Activated CD4-positive, alpha-beta T cell treated with anti-CD3 and anti-CD28 coated beads for 24 hours (primary cell): ENCODE measurements at places on chromosomes 1 and 21.

GRCh38 chr1:55233145-55233777 lies 18.1 kb upstream of the USP24 start:
- no peak for DNase-seq

GRCh38 chr1:172833954-172834353 lies 175.1 kb downstream of the FASLG start:
- no peak for DNase-seq

DNA sequence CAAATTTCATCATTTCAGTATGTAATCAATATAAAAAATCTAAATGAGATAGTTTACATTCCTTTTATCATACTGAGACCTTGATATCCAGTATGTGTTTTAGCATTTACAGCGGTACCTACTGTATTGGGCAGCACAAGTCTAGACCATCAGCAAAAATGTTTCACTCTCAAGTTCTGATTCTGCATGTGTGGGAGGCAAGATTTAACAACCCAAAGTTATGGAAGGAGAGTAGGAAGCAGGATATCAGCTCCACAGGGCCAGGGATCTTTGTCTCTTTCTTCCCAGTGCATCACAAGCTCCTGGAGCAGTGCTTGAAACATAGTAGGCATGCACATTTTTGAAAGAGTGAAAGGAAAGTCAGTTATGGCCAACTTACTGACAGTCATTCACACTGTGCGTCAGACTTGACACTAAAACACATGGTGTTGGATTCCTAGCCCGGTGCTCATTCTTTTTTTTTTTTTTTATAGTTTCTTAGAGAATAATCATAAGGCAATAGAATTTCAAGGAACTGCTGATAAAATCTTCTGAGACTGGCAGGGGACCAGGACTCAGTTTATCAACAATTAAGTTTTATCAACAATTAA lies 6.1 kb downstream of the TENT5C start:
- DNase-seq, result no peak

GRCh38 chr1:24286246-24287010 lies 32.7 kb upstream of the GRHL3 start:
- no peak for DNase-seq

GRCh38 chr1:8137481-8138244 lies 111.6 kb upstream of the ERRFI1 start:
- DNase-seq, result no peak

GRCh38 chr1:162391790-162392563 lies 10.4 kb downstream of the C1orf226 start:
- peak; percentile 2 for DNase-seq

GRCh38 chr1:153357076-153357852 lies 390 bp upstream of the S100A9 start:
- DNase-seq, result no peak

- no peak for DNase-seq
Measured at GRCh38 chr1:186492531-186493291, 31.8 kb upstream of the PDC start.

GRCh38 chr1:65260851-65261473 lies 48.4 kb upstream of the DNAJC6 start:
- no peak for DNase-seq

DNA sequence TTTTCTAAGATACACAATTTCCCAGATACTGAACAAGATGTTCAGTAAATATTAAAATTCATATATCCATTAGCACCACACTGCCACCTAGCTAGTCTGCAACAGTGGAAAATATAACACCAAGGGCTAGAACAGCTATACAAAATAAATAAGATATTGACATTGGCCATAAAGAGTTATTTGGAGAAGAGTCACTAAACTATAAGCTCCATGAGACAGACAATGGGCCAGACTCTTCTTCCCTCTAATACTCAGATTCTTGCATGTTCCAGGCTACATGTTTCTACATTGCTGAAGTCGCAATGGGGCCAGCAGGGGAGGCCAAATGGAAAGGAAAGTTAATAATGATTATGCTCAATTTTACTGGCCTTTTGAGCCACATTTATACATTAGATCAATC lies 21.5 kb downstream of the SPATA6 start:
- no peak for DNase-seq

GRCh38 chr1:171507435-171507834 lies 22.1 kb downstream of the PRRC2C start:
- DNase-seq, result no peak

DNA sequence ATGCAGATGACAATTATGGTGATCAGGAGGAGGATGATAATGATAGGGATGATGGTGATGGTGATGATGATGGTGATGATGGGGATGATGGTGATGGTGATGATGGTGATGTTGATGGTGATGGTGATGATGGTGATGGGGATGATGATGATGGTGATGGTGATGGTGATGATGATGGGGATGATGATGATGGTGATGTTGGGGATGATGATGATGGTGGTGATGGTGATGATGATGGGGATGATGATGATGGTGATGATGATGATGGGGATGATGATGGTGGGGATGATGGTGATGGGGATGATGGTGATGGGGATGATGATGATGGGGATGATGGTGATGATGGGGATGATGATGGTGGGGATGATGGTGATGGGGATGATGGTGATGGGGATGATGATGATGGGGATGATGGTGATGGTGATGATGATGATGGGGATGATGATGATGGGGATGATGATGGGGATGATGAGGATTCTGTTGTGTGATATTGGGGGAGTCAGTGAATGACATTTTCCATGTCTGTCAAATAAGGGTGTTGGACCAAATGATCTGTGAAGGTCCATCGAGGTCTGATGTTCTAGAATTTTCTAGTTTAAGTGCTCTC lies 65.6 kb upstream of the RPL11 start:
- no peak for DNase-seq

GRCh38 chr21:21740207-21740606 lies 742.0 kb downstream of the NCAM2 start:
- no peak for DNase-seq

GRCh38 chr1:103365860-103366569 lies 159.5 kb upstream of the RNPC3 start:
- no peak for DNase-seq

- no peak for DNase-seq
Measured at GRCh38 chr1:44283524-44284173, 70.4 kb downstream of the DMAP1 start.

- no peak for DNase-seq
Measured at GRCh38 chr1:147738739-147739476, 21.5 kb downstream of the GJA5 start.

DNA sequence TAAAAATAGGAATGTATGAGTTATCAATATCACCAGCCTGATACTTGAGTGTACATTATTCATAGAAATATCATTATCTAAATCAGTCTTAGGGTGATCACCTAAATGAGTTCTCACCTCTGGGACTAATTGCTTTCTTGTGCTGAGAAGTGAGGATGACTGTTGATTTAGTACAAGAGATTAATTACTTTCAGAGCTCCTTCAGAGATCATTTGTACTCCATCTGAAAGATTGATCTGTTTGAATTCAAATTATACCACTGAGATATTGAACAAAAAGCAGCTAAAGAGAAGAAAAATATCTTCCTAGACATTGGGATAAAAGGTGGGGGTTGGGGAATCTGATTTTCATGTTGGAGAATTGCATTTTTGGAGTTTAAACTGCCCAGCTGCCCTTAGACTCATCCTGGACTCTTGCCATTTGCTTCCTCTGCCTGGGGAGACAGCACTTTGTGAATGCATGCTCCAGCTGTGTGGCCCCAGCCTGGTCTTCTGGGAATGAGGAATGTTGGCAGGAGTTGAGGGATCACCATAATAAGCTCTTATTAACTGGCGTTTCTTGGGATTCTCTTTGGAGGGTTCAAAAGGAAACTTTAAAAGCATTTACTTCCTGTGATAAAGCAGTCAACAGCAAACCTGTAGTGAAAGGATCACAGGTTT lies 19.7 kb upstream of the PGBD2 start:
- no peak for DNase-seq

GRCh38 chr1:115545791-115546733 lies 95.7 kb upstream of the VANGL1 start:
- no peak for DNase-seq

DNA sequence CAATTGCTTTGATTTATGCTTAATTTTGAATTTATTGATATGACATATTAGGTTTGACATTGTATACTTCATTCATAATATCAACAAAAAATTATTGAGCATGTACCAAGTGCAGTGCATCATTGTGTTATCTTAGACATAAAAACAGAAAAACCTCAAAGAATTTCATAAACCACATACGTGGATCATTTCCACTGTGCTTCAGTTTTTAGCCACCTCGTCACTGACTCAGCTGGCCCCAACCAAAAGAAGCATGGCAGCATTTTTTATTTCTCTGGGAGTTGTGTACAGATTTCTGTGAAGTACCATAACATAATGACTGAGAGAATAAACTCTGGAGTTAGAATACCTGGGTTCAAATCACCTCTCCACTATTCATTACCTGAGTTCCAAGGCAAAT lies 95.6 kb upstream of the C1orf87 start:
- no peak for DNase-seq

- no peak for DNase-seq
Measured at GRCh38 chr1:228376262-228376628, 30.4 kb downstream of the TRIM11 start.

GRCh38 chr21:42861848-42862400 lies 17.4 kb downstream of the WDR4 start:
- DNase-seq, result no peak

GRCh38 chr1:183073320-183073719 lies 50.1 kb downstream of the LAMC1 start:
- DNase-seq, result no peak

GRCh38 chr1:24946861-24947658 lies 17.0 kb upstream of the RUNX3 start:
- no peak for DNase-seq

- DNase-seq, result no peak
Measured at GRCh38 chr1:67159233-67159632, 7.0 kb upstream of the IL23R start.

GRCh38 chr1:22846458-22846857 lies 126.2 kb downstream of the LACTBL1 start:
- no peak for DNase-seq

DNA sequence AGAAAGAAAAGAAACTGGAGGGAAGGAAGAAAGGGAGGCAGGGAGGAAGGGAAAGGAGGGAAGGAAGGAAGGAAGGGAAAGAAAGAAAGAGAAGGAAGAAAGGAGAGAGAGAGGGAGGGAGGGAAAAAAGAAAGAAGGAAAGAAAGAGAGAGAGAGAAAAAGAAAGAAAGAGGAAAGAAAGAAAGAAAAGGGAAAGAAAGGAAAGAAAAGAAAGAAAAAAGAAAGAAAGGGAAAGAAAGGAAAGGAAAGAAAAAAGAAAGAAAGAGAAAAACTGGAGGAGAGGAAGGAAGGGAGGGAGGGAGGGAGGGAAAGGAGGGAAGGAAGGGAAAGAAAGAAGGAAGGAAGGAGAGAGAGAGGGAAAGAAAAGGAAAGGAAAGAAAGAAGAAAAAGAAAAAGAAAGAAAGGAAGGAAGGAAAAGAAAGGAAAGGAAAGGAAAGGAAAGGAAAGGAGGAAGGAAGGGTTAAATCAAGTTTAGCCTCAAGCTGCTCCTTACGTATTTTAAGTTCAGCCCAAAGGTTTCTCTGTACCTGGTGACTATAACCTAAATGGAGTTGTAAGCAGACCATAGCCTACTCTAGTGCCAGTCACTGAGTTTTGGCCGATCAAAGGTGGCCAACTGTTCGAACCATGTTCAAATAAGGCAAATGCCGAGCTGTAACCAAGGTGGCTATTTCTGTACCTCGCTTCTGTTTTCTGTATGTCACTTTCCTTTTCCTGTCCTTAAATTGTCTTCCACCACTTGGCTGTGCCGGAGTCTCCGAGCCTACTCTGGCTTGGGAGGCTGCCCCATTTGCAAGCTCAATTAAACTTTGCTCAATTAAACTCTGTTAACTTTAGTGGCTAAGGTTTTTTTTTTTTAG lies 37.8 kb upstream of the TMPRSS2 start:
- no peak for DNase-seq

DNA sequence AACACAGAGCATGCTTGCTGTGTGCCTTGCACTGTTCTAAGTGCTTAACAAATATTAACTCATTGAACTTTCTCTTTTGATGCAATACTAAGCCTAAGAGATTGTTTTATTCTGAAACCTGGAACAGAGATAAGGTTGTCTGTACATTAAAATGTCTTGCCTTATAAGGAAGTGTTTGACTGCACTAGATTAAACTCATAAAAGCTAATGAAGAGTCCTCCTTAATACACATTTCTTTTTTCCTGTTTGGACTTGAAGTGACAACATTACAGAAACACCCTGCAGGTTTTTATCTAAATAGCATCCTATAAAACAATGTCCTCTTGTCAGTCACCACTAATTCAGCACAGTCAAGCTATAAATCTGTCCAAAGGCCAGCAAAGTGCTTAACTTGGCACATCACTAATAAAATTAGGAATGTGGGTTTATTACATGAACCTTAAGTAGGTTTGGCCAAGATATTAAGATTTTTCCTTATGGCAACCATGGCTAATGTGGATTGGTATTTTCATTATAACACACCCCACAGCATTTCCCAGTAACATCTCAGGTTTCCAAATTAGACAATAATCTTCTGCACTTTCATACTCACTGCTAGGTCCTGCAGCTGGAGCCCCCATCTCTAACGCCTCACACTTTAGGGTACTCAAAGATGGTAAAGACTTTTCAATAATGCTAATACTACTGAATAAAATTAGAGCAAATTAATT lies 389.7 kb downstream of the LMO4 start:
- no peak for DNase-seq

DNA sequence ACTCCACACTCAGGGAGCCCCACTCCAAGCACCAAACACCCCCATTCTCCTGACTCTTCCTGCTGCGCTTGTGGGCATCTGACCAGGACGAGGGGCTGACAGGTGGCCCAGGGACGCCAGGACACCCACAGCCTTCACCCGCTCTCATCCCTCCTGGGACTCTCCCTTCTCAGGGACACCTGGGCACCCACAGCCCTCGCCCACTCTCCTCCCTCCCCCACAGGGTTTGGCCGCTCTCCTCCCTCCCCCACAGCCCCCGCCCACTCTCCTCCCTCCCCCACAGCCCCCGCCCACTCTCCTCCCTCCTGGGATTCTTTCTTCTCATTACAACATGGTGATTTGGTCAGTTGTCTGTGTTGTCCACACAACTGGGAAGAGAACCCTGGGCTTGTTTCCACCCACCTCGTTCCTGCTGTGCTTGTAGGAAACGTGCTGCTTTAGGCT lies 43.4 kb downstream of the PRDM15 start:
- DNase-seq, result no peak

DNA sequence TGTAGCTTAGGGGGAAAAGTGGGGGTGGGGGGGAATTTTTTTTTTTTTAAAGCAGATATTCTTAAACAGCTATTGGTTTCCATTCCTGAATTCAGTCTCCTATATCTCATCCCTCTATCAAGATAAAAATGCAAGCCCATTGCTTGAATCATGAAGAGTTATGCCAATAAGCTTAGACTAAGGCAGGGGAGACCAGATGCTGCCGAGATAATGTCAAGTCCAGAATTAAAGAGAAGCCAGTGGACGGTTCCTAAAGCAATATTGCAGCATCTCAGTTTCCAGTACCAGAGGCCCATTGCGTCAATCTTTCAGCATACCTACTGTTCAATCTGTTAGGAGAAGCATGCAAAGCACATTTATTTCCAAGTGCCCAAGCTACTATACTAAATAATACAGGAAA lies 309.4 kb downstream of the BARHL2 start:
- no peak for DNase-seq

- no peak for DNase-seq
Measured at GRCh38 chr1:208131621-208132286, 112.4 kb downstream of the PLXNA2 start.
